Psoas muscle (tissue), 8 donors: ENCODE measurements at places on chromosomes 7 and 10. TPM values are rescaled to one million over a fixed set of nuclear protein-coding genes. Genes with fewer than 3 reads are reported as not detected.

GRCh38 chr10:10489076-10489475 lies 528.6 kb upstream of the CELF2 start:
- no peak for DNase-seq

DNA sequence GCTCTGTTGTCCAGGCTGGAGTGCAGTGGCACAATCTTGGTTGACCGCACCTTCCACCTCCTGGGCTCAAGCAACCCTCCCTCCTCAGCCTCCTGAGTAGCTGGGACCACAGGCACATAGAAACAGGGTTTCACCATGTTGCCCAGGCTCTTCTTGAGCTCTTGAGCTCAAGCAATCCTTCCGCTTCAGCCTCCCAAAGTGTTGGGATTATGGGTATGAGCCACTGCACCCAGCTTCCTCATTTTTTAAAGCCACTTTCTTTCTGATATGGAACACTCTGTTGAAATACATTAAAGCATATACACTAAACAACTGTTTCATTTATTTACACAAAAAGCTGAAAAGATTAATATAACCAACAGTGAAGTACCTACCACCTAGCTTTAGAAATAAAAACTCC lies 117.2 kb downstream of the CLEC2L start:
- no peak for DNase-seq

SPDYE17 gene
- not detected for total RNA-seq

C7orf33 gene
- total RNA-seq: not detected

DNA sequence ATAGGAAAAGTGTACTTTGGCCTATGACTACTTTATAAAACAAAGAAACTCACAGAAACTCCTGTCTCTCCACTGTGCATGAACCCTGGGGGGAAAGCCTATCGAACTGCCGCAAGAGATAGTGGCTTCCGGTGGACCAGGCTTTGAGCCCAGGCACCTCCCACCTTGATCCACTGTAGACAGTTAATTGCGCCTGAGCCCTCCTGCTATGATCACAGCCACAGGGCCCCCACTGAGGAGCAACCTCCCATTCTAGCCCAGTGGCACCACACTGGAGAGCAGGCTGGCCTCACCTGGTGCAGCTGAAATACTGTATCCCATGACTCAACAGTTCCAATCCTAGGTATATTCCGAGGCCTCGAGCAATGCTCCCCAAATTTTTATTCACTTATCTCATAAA lies 98.8 kb downstream of the COBL start:
- no peak for DNase-seq

WNT8B gene
- not detected for total RNA-seq

EBLN1 gene
- not detected for total RNA-seq

GNG11 gene
- total RNA-seq: 6.3 TPM

FAM25C gene
- total RNA-seq: not detected
